ENCODE measurements at places on chromosomes 2 and 18.

GRCh38 chr2:146602856-146603255, 1242.0 kb upstream of the ACVR2A start:
- no peak for DNase-seq

DNA sequence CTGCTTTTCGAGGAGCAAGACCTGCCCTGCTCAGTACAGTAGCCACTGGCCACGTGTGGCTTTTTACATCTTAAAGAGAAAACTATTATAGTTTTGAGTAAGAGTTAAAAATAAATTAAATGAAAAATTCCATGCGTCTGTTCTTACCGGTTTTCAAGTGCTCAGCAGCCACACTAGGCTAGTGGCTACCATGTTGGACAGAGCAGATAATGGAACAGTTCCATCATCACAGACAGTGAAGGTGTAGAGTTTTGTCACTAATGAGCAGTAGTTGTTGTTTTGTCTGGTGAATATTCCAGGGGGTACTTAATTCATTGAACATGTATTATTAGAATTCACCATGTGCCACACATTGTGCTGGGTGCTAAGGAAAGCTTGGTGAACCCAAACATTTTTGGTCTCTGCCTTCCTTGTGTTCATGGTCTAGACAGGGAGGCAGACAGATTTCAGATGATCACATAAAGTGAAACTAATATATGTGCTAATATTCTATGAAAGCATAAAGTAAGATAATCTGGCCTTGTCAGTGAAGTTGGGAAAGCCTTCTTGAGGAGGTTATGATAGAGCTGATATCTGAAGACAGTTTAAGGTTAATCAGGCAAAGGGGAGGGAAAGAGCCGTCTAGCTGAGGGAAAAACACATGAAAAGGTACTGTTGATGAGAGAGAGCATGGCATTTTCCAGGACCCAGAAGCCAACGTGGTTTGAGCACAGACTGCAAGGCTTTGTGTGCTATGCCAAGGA, 1.4 kb downstream of the ALMS1 start:
- DNase-seq = no peak

GRCh38 chr2:176239031-176239430, 30.2 kb upstream of the MTX2 start:
- no peak for DNase-seq

- DNase-seq = no peak
These were observed 64.0 kb downstream of the TFCP2L1 start for GRCh38 chr2:121220995-121221394.

DNA sequence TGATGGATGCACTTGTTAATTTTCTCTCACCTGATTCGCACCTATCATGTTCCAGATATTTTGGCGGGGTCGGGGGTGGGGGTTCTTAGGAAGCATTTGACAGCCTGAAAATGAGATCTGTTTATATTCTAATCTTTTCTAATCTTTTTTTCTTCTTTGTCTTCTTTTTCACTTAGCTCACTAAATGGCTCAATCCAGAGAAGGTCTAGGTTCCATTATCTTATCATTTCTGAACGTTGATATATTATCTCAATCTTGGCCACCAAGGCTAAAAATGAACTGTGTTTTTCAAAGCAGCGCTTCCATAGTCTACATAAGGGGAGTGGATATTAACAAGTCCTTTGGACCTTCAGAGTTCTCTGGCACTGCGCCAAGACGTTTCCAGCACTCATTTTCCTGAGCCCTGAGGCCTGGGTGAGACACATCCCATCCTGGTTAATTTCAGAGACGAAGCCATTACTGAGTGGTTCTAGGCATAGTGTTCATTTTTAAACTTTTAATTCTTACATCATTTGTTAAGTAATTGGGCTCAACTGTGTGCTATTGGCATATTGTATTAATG, 229.0 kb downstream of the SOX11 start:
- no peak for DNase-seq

- no peak for DNase-seq
These were observed 203.0 kb downstream of the SP3 start for GRCh38 chr2:173762221-173762620.

DNA sequence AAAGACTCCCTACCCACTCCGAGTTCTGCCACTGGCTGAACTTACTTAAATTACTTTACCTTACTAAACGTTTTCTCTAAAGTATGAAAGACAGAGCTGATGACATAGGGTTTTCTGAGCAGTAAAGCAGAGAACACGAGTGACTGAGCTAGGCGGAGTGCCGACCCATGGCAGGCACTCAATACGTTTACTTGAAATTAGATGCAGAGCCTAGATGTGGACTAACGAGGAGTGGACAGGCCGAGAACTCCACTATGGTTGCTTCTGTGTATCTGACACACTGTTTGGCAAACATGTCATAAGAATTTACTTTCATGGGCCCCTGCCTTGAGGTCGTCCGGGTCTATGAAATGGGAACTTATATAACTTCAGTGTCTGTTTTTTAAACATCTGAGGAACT, 471.0 kb downstream of the STK39 start:
- no peak for DNase-seq

GRCh38 chr2:40546439-40547191, 94.7 kb upstream of the SLC8A1 start:
- no peak for DNase-seq

DNA sequence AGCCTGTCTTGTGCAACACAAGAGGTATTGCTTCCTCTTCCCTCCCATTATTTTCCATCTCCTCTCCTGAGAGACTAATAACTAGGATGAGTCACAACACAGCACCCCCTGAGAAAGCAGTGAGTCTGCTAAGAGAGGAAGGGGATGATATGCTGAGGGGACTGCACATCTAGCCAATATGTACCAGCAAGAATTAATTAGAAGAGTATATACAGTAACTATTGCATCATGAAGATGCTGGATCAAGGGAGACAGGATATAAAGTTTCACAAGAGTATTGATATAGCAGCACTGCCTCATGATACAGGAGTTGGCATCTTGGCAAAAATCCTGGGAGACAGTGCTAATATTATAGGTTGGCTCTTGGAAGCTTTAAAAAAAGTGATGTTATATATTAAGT, 289.9 kb upstream of the RBMS1 start:
- DNase-seq = no peak

DNA sequence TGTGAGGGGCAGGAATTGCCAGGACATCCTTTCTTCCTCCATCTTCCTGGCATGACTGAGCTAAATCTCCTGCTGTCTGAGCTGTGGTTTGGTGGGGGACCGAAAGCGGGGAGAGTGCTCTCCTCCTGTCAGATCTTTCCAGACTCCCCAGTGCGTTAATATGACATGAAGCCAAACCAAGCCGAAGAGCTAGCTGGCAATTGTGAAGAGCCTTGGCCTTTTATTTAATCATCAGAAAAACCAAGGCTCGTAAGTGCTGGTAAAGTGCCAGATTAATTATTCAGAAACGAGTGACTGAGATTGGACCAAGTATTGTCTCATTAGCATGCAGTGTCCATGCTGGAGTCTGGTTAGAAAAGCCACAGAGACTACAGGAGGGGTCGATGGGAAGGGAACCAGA, 14.5 kb upstream of the LRPPRC start:
- no peak for DNase-seq

- no peak for DNase-seq
These were observed 55.0 kb downstream of the KLF7 start for GRCh38 chr2:207110715-207111114.

- no peak for DNase-seq
These were observed 71.1 kb downstream of the ANKRD44 start for GRCh38 chr2:197239434-197239833.

- no peak for DNase-seq
These were observed 110.5 kb downstream of the GATA6 start for GRCh38 chr18:22279741-22280452.

- DNase-seq = no peak
These were observed 7.8 kb upstream of the CNNM3 start for GRCh38 chr2:96808176-96808837.

DNA sequence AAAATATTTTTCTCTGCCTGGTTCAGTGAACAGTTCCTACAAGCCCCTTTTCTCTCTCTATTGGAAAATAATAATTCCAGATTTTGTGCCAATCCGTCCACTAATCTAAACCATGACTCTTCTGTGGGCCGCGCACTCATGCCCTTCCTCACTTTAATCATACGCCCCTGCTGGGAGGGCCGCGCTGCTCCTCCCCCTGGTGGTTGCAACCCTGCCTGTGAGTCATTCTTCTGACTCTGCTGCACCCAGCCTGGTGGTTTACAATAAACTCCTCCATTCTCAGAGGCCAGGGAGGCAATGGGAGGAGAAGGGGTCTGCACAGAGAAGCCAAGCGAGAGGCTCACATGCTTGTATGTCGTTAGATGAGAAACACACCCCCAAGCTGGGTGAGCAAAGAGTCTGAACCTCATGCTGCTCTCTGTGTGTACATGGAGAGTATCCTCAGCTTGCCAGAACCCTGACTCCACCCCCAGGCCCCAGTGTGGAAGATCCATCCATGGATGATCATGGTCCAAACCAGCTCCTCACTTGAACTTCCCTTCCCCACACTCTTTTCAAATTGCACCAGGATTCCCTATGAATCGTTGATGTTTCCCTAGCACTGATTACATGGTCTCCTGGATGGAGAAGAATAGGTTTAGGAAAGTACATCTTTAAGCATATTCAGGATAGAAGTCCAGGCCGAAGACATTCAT, 228.9 kb downstream of the ANKRD30B start:
- no peak for DNase-seq

GRCh38 chr2:126995621-126996377, 97.1 kb downstream of the TEX51 start:
- no peak for DNase-seq

DNA sequence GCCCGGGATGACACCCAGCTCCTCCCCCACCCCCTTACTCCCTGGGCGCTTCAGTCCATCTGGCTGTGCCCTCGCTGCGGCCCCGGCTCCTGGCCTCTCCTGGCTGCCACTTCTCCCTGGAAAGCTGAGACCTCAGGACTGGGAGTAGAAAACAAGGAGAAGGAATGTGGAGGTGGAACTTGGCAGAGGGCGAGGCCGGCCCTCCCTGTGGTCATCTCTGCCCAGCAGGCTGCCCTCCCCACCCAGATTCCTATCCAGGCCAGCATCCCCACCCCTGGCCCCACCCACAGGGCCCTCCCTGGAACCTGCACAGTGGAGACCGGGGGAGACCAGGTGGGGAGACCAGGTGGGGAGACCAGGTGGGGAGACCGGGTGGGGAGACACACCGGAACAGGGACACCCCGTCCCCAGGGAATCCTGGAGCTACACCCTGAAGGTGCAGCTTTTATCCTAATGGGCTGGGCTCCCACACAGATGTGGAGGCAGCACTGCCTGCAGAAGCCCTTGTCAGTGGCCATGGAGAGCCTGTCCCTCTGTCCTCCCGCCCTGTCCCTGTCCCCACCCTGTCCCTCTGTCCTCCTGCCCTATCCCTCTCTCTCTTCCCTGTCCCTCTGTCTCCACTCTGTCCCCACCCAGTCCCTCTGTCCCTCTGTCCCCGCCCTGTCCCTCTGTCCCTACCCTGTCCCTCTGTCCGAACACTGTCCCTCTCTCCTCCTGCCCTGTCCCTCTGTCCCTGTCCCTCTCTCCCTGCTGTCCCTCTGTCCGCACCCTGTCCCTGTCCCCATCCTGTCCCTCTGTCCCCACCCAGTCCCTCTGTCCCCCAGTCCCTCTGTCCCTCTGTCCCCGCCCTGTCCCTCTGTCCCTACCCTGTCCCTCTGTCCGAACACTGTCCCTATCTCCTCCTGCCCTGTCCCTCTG, 157.1 kb downstream of the PXDN start:
- DNase-seq = no peak

- DNase-seq = no peak
These were observed at the start of gene HNMT for GRCh38 chr2:137964066-137964858. TSS of gene HNMT (plus strand) at chr2:137964473. CDS start at chr2:137964492, 19 bp downstream.

GRCh38 chr2:147451902-147452515, 392.8 kb upstream of the ACVR2A start:
- no peak for DNase-seq

DNA sequence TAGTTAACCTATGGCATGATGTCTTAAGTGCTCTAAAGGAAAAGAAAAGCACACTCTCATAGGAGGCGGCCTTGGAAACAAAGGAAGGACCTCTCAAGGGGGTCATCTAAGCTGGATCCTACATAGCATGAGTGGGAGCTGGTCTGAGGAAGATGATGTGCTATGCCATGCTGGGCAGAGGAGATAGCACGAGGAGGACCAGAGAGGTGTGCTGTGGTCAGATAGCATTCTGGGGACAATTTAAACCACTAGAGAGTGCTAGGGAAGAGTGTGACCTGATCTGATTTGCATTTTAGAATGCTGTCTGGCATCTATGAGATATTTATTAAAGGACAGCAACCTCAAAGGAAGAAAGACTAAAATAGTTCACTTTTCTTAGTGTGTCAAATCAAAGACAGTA, 910.1 kb upstream of the CELF4 start:
- DNase-seq = no peak

DNA sequence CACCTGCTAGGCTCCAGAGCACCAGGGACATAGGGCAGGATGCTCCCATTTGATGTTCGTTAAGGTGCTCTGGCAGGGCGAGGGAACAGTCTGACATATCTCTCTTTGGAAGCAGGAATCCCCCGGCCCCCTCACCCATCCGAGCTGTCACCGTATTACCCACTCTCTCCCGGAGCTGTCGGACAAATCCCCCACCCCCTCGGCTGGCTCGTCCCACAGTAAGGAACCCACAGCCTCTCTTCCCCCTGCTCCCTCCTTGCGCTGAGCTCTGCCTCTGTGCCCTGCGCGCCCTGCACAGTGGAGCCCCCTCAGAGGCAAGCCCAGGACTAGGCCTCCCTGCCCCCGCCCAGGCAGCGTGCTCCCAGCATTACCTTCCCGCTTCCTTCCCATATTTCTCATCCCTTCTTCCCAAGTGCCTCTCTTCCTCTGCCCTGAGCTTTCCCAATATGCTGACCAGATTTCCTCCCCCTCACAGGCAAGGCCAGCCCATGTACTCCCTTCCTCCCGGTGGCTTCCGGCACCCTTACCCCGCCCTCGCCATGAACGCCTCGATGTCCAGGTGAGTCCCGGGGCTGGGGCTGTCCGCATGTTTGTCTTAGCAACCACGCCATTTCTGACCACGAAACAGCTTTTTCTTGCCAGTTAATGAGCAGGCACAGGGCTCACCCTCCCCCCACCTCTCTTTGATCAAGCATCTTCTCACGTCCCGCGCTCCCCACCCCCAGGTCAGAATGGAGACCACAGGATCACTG, 23.8 kb downstream of the TGOLN2 start:
- no peak for DNase-seq

DNA sequence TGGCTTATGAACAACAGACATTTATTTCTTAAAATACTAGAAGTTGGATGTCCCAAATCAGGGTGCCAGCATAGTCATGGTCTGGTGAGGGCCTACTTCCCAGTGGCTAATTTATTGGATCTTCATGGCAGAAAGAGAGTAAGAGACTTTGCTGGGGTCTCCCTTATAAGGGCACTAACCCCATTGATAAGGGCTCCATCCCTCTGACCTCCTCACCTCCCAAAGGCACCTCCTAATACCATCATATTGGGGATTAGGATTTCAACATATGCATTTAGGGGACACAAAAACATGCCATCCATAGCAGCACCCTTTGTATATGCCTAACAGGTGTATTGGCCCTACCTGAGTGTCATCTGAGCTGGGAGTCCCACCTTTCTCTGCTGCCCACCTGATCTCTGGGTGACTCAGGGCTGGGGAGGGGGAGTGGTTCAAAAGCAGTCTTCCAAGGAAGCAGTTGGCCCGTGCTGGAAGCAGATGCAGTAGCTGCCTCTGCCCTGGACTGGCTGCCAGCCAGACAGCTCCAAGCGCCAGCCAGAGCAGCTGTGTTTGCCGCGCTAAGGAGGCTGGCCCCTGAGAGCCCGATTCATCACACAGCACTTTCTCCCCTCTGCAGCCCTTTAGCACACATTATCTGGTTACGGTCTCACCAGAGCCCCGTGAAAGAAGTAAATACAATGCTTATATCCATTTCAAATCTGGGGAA, 84.6 kb downstream of the SMAD7 start:
- no peak for DNase-seq

All from WERI-Rb-1 (cell line).